ENCODE measurements at places on chromosomes 3 and 15.
A peak's percentile ranks its signal among the peaks of the same experiment; 100 is the strongest.

DNA sequence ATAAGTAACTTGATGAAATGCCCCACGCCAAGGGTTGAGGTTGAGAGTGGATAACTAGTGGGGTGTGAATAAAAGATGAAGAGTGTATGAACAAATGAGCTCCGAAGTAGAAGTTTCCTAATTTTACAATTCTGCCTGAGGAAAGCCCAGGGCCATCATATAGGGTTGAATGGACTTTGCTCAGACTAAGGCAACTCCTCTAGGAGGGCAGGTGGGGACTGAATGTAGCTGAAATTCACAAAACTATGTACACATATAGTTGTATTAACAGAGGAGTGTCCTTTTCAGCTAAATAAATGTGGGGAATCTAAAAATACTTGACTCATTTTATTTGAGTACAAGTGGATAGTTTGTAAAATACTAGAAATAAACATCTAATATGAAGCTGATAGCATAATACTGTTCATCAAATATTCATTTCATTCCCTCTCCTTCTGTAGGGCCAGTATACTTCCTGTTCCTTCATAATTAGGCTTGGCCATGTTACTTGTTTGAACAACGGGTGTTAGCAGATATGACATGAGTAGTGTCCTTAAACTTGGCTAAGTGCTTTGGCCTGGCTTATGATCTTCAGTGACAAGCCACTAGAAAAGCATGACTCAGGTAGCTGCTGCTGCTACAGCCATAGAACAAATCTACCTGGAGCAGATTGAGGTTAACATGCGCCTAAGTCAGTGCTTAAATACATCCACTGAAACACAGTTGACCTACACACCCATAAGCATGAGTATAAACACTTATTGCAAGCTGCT is 26.5 kb downstream of the PLSCR1 start:
- DNase-seq = no peak

GRCh38 chr3:107206945-107207344 is 170.3 kb upstream of the CCDC54 start:
- DNase-seq = no peak

DNA sequence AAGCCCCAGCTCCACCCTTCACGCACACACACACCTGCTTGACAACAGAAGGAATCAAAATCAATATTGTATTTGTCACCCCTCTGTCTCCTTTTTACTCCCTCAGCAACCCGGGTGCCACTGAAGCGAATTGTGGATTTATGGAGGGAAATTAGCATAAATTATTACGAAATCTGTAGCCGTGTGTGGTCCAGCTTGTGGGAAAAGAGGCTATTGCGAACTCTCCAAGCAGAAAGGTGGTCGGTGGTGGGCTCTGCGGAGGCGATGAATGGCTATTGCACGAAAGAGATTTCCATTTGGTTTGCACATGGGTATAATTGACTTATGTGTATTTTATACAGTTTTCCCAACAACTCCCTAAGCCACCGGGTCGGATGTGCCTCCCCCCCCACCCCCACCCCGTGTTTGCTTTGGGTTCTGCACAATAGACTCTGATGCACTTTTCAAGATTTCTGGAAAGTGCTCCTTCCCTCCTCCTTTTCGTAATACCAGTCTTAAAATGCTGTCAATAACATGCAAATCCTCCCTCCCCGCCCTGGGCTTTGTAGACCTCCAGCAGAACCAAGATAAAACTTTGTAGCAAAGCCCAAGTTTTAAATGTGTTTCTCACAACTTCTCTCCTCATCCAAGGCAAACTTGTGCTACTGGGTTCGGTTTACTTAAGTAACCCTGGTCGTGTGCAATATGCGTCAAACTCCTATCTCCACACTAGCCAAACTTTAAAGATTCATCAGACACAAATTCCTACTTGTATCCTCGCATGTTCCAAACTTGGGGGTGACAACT is 3.1 kb upstream of the FOXB1 start:
- no peak for DNase-seq

- no peak for DNase-seq
Observed at GRCh38 chr3:113897373-113897777, 50.4 kb upstream of the ZDHHC23 start.

DNA sequence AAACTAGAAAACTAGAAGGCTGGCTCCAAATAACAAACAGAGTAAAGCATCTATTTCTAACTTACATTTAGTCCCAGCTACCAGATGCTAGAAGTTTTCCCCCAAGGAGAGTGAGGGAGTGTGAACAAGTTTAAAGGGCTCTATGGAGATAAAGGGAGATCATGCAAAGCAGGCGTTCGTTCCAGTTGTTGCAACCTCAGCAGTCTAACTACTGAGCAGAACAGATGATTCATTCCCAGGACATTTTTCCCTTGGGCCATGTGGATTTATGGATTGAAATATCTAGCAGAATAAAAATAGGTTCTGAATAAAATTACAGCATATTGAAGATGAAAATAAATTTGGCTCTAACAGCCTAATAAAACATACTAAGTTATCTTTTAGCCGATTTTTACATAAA is 154.8 kb upstream of the TTC14 start:
- no peak for DNase-seq

- DNase-seq = peak; percentile 74
Observed at GRCh38 chr3:69647511-69648110, 91.7 kb upstream of the MITF start.

DNA sequence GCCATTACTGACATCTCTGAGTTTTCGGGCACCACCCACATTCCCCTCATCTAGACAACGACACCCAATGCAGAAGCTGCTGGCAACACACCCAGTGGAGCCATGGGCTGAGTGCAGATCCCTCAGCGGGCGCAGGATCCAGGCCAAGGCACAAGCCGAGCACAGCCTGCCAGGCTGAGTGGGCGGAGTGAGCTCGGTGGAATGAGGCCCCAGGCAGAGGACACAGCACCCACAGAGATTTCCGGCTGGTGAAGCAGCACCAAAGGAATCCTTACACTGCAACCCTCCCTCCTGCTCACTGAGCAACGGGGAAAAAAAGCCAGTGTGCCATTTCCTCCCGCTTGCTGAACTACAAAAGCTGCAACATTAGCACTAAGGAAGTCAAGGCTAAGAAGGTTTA is 34.3 kb downstream of the ZMAT3 start:
- DNase-seq = no peak

DNA sequence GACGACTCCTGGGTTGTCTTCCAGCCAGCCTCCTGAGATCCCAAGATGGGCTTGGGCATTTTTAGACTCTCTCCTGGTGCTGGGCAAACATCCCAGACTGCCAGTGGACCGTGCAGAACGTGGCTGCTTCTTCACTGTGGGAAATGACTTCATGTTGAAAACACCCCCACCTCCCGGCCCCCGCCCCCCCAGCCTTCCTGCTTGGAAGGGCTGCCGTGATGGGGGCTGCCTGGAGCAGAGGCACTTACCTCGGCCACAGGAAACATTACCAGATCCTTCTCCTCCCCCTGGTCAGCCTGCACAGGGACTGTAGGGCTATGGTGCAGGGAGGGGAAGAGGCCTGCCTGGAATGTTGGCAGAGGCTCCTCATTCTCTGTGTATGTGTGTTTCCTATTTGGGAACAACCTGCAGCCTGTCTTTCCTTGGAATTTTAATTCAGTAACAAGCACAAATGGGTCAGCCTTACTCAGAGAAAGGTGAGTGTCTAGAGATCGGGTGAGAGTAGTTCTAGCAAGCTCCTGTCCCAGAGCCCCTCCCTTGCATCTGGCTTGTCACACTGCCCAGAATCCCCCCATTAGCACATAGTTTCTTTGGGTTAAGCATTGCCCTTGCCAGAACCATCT is 90.8 kb downstream of the ANP32A start:
- DNase-seq = no peak

DNA sequence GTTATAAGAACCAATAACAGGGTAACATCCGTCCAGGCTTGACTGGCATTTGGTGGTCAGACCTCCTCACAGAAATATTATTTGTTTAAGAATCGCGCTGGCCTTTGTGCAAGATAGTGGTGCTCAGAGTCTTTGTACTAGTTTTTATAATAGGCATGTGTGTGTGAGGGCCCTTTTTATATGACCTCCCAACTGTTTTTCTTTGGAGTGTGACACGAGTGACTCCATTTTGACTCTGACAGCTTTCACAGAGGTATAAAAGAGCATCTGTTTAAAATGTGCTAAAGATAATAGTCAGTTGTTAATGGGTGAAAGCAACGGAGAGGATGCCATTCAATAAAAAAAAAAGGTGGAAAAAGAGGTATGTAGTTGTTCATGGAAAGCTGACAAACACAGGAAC is 110.4 kb downstream of the IL1RAP start:
- no peak for DNase-seq

DNA sequence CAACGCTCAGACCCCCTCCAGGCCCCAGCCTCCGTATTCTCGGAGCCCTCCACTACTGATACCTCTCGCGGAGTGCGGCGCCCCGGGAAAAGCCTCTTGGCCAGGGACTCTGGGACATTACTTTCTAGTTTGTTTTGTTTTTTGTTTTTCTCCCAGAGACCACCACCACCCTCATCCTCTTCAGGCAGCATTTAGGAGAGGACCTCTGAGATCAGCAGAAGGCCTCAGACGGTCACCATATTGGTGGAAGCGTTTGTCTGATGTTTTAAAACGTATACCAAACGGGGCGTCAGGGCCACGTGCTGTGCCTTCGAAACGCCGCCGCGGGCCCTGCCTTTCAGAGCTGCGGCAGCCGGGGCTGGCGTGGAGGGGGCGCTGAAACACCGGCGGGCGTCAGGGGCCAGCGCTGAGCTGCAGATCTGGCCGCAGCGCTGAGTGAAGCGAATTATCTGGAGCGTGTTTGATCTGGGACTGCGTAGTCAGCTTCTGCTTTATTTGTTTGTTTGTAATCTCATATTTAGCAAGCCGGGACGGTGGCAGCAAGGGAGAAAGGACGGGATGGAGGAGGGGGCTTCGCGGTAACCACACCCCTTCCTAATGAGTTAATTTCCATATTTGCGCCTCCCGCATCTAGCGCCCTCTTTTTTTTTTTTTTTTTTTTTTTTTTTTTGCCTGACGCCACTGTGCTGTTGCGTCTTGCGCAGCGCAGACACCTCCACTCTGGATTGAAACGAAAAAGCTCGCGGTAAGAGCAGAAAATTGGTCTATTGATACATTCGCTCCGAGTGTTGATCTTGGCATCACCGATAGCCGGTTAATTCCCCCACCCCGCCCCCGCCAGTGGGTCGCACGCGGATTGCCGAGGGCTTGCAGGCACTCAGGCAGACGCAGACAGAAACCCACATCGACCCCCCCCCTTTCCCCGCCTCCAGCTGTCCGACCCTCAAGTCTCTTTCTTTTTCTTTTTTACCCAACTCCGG is 14.9 kb downstream of the SOX2 start:
- no peak for DNase-seq

GRCh38 chr3:18249126-18249525 is 176.0 kb downstream of the SATB1 start:
- DNase-seq = no peak

- no peak for DNase-seq
Observed at GRCh38 chr3:105435277-105435676, 68.6 kb downstream of the ALCAM start.

DNA sequence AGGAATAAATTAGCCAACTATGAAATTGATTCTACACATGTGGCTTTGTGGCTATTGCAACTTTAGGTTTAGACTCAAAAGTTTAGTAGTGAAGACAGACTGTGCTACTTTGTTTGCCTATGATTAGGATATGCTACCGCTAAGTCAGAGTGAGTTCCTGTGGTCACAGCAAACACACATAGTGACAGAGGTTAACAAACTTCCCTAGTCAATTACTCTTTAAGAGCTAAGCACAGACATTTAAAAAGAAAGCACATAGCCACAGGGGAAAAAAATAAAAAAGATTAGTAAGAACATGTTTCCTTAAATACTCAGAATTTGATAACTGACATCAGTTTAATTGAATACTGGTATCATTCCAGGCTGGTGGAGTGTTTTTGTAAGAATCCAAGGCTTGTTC is 207.1 kb downstream of the GBE1 start:
- DNase-seq = no peak

DNA sequence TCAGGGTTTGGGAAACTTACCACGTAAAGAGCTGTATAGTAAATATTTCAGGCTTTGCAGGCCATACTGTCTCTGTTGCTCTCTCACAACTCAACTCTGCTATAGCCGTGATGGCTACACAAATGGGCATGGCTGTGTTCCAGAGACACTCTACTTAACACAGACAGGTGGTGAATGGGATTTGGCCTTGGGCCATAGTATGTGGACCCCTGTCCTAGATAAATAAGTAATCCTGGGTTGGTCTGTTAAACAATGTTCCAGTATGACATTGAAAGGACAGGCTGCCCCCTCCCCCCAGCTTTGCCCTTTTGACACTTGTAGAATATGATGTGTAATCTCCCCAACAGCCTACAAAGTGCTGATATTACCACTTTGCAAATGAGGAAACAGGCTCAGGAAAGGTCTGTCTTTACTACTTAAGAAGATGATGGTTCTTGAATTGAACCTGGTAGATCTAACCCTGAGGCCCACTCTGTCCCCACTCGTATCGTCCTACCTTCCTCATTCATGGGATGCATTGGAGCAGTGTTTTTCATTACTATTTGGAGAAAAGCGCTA is 38.4 kb downstream of the SLCO3A1 start:
- DNase-seq = peak; percentile 22

DNA sequence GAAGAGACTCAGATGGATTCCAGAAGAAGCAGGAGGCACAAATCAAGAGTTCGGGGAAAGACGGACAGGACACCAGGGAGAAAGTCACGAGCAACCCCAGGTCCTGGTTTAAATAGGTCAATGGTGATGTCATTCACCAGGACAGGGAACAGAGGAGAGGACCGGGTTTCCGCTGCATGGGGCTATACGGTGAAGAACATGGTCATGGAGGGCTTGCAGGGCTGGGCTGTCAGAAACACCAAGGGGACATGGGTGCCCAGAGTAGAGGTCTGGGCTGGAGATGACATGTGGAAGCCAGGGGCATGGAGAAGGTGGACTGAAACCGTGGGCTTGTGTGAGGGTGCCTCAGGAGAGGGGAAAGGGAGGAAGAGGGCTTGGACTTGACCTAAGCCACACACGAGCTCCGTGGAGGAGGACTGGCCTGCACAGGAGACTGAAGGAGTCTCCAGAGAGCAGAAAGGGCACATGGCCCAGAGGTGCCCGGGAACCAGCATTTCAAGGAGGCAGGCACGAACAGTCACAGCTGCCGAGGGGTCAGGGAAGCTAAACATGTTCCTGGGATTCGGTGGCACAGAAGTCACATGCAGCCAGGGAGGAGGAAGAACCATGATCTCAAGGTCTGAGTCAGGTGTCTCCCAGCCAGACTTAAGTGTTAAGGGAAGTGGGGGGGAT is 54.2 kb upstream of the RPL32 start:
- DNase-seq = peak; percentile 43

DNA sequence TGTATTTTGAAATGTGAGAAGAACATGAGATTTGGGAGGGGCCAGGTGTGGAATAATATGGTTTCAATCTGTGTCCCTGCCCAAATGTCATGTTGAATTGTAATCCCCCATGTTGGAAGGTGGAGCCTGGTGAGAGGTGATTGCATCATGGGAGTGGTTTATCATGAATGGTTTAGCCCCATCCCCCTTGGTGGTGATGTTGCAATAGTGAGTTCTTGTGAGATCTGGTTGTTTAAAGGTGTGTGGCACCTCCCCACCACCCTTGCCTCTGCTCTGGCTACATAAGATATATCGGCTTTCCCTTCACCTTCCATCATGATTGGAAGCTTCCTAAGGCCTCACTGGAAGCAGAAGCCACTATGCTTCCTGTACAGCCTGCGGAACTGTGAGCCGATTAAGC is 23.9 kb upstream of the TMEM108 start:
- no peak for DNase-seq
